ENCODE measurements at places on chromosomes 16 and 17.

DNA sequence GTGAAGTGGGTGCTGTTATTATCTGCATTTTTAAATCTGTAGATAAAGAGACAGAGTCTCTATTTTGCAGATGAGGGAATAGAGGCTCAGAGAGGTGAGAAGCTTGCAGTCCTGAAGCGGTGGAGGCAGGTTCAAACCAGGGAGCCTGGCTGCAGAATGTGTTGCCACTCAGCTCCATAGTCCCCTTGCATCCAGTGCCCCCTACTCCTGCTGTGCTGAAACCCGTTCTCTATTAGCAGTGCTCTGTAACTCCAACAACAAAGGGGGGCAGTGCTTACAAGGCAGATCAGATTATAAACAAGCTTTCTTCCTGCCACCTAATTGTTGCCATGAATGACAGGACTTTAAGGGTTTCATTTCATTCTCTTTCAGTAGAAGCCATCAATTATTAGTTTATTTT lies 118.1 kb upstream of the CACNG3 start:
- DNase-seq: no peak

- no peak for DNase-seq
These were observed 33.4 kb downstream of the GJC1 start for GRCh38 chr17:44796731-44797130.

GRCh38 chr17:17810084-17810894 lies 26.5 kb downstream of the SREBF1 start:
- DNase-seq: no peak

DNA sequence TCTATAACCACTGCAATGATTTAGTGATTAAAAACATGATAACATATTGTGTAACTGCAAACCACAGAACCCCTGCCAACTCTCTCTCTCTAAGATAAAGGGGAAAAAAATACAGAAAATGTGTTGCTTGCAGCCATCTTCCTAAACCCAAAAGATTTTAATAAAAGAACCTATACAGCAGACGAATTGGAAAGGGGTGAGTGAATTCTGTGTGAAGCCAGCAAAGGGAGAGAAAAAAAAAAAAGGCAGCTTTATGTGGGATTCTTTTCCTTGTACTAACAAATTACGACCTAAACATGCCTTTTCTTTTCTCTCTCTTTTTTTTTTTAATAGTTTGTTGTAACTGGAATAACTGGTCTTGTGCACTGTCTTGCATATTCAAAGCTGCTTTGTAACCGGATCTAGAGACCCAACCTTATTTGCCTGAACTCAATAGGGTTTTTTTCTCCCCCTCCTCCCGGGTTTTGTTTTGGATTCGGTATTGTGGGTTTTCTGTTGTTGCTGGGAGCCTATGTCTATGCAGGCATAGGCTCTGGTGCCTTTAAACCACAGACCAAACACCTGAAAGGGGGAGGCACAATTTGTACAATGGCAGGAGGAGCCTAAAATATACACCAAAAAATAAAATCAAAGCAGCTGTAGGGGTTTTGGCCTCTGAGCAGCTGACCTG lies 7.0 kb upstream of the ZFHX3 start:
- no peak for DNase-seq

GRCh38 chr16:71748226-71748625 lies 23.7 kb upstream of the PHLPP2 start:
- DNase-seq: no peak

- DNase-seq: peak; percentile 68
These were observed 184.8 kb upstream of the CIBAR2 start for GRCh38 chr16:85296859-85297660.

- no peak for DNase-seq
These were observed 104.7 kb downstream of the COPRS start for GRCh38 chr17:31754239-31754945.

- DNase-seq: peak; percentile 17
These were observed 386.4 kb upstream of the TNRC6C start for GRCh38 chr17:77572065-77572601.

DNA sequence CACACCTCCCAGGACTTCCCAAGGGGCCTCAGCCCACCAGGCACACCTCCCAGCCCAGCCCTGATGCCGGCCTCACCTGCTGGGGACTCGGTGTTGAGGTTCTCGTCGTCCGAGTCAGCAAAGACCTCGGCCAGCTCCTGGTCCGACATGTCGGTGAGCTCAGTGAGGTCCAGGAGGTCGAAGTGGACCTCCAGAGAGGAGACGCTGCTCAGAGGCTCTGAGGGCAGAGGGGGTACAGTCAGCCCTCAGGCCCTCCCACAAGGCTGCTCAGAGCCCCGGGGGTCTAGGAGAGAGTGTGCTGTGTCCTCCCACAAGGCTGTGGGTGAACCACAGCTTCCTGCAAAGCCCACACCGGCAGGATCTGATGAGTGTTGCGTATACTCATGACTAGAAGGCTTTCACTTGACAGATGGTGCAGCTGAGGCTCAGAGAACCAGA lies 10.5 kb downstream of the DBNDD1 start:
- peak; percentile 78 for DNase-seq

GRCh38 chr17:57294101-57294500 lies 37.8 kb downstream of the MSI2 start:
- DNase-seq: no peak

GRCh38 chr17:45413498-45413923 lies 19.2 kb downstream of the ARHGAP27 start:
- DNase-seq: no peak

DNA sequence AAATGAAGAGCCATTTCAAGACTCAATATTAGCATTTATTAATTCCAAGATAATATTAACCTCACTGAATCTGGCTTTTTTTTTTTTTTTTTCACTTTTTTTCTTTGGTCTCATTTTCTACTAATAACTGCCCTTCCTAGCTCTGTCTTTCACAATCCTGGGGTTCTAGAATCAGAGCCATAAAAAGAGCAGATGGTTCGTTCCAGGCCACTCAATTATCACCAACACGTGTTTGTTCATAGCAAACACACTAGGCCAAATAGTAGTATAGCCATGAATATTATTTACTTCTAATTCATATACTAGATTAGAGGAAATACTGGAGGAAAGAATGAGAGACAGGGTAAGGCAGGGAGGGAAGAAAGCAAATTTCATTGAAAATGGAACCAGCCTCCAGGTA lies 39.8 kb downstream of the TEX2 start:
- no peak for DNase-seq

DNA sequence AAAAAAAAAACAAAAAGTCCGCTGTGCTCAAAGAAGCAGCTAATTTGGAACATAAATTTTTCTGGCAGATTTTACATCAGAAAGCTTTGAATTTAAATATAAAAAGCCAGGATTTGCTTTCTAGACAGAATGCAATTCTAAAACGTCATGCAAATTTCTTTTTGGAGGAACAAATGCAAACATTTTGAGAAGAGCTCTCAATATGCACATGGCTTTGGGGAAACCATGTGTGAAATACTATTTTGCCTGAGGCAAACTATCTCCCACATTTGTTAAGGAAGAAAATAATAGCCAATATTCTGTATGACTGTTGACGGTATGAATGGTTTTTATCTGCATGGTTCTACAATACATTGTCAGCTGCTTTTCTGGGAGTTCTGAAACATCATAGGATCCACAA lies 320.0 kb upstream of the PSMD7 start:
- DNase-seq: no peak

- peak; percentile 94 for DNase-seq
These were observed at the start of gene SHMT1 for GRCh38 chr17:18363101-18364049. Gene SHMT1, minus strand, starts transcription at chr17:18363550. Its CDS starts 7,569 bp downstream, at chr17:18355981.

- no peak for DNase-seq
These were observed 27.2 kb upstream of the TOB1 start for GRCh38 chr17:50893183-50893993.

DNA sequence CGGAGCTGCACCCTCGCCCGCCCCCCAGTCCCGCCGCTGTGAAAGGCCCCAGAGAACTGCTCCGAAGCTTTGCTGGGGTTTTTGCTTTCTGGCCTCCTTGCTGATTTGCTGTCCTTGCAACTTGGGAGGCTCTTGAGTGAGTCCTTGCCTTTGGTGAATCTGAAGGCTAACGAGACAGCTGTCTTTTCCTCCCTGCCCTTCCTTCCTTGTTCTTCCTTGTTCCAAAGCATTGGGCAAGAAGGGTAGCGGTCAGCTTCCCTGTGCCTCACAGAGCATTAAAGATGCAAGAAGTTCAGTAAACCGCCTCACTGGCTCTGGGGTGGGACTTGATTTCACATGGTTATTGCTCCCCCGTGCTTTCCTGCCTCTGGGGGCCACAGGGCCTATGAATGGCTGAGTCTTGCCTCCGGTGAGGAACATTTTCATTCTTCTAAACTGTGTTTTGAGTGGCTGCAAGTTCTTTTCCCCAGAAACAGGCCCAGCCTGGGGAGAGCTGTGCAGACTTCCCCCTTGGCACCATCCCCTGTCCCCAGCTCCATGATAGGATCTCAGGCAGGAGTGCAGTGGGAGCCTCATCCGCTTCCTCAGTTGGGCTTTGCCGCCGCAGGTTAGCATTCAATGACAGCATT lies 1.4 kb downstream of the YPEL2 start:
- peak; percentile 26 for DNase-seq

GRCh38 chr16:53974484-53975080 lies 270.6 kb downstream of the FTO start:
- no peak for DNase-seq

DNA sequence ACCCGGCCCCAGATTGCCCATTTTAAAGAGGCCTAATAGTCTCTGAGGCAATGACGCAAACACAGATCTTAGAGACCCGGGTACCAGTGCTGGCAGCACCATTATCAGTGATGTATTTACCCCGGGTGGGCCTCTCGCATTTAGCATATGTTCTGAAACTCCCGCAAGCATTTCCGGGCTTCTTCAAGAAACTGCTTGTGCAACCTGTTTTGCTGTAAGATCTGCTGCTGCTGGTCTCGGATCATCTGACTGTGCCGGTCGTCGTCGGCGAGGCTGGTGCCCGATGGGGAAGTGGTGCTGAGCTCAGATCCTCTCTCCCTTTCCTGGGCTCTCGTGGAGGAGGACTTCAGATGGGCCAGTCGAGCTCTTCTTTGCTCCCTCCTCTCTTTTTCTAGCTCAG lies 12.5 kb downstream of the CEP295NL start:
- peak; percentile 82 for DNase-seq

- no peak for DNase-seq
These were observed 15.4 kb upstream of the NUDT16L1 start for GRCh38 chr16:4677994-4678393.

GRCh38 chr16:66004699-66005098 lies 361.8 kb upstream of the CDH5 start:
- DNase-seq: no peak

GRCh38 chr17:65463242-65463641 lies 98.2 kb downstream of the AXIN2 start:
- DNase-seq: no peak

DNA sequence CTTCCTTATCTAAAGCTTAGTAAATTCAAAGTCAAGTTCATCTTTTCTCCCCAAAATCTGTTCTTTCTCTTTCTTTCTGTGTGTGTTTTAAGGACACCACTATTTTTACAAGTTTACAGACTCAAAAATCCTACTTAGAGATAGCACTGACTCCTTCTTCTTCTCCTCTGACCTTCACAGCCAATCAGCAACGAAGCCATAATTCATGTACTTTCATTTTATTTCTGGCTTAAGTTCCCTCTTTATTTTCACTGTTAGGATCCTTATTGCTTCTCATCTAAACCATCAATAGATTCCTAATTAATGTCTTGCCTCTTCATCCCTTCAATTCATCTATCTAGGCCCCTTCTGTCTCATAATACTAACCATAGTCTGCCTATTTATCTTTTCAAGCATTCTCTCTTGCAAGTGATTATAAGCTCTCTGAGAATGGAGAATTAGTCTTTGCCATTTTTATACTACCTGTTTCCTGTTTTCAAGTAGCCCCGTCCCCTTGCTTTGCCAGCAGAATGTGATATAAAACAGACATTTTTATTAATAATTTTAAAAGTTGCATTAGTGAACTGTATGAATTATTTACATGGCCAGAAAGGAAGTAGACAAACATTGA lies 27.0 kb downstream of the CDC27 start:
- DNase-seq: no peak

GRCh38 chr16:8996891-8997290 lies 33.2 kb upstream of the USP7 start:
- DNase-seq: no peak

DNA sequence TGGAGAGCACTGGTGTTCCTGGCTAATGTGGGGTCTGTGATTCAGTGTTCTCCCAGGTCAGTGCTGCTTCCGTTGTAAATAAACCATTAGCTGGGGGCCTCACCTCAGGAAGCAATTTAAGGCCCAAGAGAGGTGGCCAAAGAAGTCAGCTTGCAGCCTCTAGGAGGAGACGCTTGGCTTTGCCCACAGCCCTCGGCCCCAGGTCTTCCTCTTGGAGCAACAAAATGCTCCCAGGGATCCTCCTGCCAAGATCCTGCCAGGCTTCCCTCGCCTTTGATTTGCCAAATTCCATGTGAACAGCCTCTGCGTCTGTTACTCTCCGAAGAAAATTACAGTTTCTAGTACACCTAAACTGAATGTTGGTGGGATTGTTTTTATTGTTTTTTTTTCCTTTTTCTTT lies 62.4 kb upstream of the TBX2 start:
- DNase-seq: no peak

DNA sequence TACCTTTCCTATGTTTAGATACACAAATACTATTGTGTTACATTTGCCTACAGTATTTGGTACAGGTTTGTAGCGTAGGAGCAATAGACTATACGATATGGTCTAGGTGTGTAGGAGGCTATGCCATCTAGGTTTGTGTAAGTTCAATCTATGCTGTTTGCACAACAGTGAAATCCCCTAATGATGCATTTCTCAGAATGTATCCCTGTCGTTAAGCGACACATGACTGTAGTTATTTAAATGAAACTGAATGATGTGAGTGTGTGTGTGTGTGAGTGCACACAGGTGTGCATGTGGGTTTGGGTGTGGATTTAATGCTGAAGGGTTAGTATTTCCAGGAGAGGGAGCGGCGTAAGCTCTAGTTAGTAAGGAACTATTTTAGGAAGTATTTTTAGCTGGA lies 34.6 kb upstream of the SMIM36 start:
- DNase-seq: no peak

DNA sequence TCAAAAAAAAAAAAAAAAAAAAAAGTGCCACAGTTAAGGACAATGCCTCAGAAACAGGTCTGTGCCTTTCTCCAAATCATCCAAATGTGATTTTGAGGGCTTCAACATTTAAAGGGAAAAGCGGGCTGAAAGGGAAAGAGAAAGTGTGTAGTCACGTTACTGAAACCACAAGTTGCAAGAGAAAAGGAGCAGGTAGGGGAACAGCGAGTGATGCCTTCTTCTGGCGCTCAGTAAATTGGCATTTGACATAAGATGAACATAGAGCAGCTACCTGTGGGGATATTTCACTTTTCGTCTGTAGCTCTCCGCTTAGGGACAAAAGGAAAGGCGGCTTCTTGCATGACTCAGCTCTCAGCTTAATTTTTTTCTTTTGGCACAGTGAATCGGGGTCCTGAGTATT lies 11.1 kb downstream of the CMTM2 start:
- DNase-seq: peak; percentile 57

DNA sequence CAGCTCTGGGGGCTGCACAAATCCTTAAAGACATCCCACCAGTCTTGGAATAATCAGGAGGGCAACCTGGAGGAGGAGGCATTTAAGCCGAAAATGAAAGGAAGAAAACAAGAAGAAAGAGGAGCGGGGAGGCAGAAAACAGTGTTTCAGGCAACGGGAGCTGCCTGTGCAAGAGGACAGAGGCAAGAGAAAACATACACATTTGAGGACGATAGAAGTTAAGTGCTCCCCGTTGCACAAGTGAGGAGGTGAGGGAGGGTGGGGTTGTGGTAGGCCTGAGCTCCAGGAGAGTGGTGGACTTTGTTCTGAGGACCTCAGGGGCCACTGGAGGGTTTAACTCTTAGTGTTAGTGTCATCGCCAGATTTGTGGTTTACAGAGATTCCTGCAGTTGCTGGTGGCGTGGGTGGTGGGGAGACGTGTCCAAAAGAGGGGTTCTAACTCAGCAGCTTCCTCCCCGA lies 27.6 kb upstream of the CIBAR2 start:
- no peak for DNase-seq
